ENCODE measurements at places on chromosomes 13 and 19.

- no peak for DNase-seq
Measured at GRCh38 chr19:7775761-7776160, 12.7 kb downstream of the CLEC4M start.

DNA sequence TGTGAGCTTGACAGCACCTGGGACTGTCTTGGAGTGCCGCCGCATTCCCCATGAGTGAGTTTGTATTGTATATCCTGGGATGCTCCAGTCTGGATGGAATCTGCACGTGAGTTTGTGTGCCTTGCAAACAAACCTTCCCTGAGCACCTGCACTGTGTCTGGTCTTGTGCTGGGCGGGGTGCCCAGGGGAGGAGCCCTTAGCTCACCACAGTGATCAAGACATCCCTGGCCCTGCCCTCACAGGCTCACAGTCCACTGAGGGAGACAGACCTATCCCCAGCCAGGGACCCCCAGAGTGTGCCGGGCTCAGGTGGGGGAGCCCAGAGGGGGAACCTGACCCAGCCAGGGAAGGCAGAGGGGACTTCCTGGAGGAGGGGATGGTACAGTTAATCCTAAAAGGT is 1.7 kb upstream of the BCAM start:
- DNase-seq: no peak

- DNase-seq: peak; percentile 58
Measured at GRCh38 chr19:41696402-41697197, 8.5 kb upstream of the CEACAM7 start.

DNA sequence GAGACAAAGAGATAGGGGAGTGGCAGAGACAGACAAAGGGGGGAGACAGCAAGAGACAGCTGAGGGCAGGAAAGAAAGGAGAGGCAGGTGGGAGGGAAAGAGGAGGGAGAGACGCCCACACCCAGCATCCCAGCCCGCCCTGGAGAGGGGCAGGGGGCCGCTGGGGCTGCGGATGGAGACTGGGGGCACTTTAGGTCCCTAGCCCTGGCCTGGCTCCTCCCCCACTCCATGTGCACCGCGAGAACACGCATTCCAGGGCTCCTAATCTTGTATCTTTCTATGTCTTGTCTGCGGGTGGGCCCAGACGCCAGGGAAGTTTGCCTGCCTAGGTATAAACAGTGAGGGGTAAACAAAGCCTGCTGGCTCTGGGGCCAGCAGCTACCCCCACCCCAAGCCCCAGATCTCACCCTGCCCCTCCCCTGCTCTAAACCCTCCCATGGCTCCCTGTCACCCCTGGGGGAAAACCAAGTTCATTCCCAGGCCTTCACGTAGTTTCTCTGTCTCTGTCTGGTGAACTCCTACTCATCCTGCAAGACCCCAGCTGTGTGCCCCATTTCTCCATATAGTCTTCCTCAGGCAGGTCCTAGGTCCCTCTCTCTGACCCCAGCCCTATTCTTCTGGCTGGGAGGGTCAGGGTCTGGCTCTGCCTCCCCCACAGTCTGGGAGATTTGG is 5.7 kb downstream of the TLE5 start:
- no peak for DNase-seq
